ENCODE measurements at places on chromosomes 3 and 15. TPM values are rescaled to one million over a fixed set of nuclear protein-coding genes. Genes with fewer than 3 reads are reported as not detected.

- no peak for DNase-seq
Observed at GRCh38 chr3:171242951-171243350, 216.4 kb upstream of the SLC2A2 start.

DNA sequence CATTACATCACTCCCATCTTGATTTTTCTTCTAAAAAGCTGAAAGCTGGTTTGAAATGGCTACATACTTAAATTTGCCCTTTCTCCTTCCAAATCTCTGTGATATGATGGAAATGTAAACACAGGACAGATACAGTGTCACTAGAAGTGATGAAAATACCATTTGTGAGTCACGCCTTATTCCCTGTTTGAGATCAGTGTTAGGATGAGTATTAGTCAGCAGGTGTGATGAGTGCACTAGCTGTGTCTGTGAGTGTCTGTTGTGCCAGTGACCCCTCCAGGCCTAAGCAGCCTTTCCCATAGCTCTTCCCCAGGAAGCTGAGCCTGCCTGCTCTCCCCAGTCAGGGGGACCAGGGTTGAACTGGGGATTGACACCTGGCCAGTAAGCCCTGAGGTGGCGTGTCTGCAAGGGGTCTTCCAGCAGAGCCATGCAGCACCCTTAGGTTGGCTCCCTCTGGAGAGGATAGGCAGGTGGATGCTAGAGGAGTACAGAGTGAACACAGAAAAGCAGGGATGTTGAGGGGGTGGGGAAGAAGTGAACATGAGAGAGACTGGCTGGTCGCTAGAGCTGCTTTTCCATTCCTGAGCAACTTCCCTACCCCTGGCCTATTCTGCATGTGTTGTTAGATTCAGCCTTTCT lies 92.0 kb downstream of the PDE8A start:
- peak; percentile 55 for DNase-seq

DNA sequence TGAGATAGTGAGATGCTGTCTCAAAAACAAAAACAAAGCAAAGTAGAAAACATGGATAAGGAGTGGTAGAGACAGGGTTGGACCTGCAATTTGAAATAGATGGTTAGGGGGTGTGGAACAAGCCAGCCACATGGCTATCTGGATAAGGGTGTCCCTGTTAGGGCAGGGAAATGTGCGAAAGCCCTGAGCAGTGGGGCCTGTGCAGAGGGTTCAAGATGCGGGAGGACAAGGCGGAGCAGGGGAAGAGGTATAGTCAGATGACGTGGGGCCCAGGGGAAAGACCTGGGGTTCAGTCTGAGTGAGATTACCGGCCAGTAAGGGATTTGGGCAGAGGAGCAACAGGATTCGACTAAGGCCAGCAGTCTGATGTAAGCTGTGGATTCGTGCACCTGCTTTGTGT lies 18.4 kb upstream of the NR2E3 start:
- no peak for DNase-seq

- DNase-seq: no peak
Observed at GRCh38 chr15:73021139-73021621, 31.1 kb upstream of the NEO1 start.

The PTPN9 gene
- total RNA-seq: 40.1 TPM

The STXBP5L gene
- not detected for total RNA-seq

The DNAH12 gene
- total RNA-seq: 0.24 TPM

The LTK gene
- not detected for total RNA-seq

Measured in mammary epithelial cell (primary cell).